ENCODE measurements at places on chromosomes 5 and 9.
A peak's percentile ranks its signal among the peaks of the same experiment; 100 is the strongest.

- no peak overlapping the region for H3K4me3 ChIP-seq
- no peaks in the 10 kb centered on the region for H3K36me3 ChIP-seq
- no peak for DNase-seq
- H3K4me1 ChIP-seq, result no peaks in the 10 kb centered on the region
- H3K27ac ChIP-seq, result no peak overlapping the region
Measured at GRCh38 chr9:16830806-16831205, 39.7 kb downstream of the BNC2 start.

- H3K36me3 ChIP-seq, result no peaks in the 10 kb centered on the region
- peaks cover 3% of the 10 kb centered on the region for H3K4me1 ChIP-seq
- no peak overlapping the region for H3K27ac ChIP-seq
- no peaks in the 10 kb centered on the region for H3K27me3 ChIP-seq
- H3K4me3 ChIP-seq, result no peak overlapping the region
- DNase-seq, result no peak
Measured at GRCh38 chr5:143985832-143986515, 174.0 kb downstream of the HMHB1 start.

DNA sequence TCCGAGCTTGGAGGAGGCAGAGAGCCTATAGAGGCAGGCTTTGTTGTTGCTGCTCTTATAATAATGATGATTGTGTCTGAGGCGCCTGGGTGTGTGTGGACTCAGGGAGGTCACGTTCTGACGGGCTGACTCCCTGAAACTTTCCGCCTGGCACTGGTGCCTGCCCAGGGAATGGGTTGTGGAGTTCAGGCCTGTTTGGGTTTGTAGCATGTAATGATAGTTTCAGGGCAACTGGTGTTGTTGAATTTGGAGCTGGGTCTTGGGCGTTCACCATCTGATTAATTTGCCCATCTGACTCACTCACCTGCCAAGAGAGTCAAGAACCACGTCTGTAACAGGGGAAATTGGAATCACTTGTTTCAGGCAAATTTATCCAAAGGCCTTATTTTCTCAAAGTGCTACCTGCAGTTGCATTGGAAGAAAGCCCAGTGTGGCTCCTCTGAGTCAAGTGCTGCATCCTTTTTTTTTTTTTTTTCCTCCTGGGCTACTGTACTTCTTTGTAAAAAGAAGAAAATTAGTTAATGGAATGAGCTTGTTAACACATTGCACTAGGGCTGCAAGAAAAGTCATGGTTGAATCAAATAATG lies 386.5 kb downstream of the GADD45G start:
- H3K36me3 ChIP-seq, result no peaks in the 10 kb centered on the region
- no peaks in the 10 kb centered on the region for H3K27me3 ChIP-seq
- no peak overlapping the region for H3K4me3 ChIP-seq
- no peak overlapping the region for H3K27ac ChIP-seq

GRCh38 chr5:163489055-163489744 lies 16.2 kb upstream of the MAT2B start:
- H3K4me1 ChIP-seq, result no peaks in the 10 kb centered on the region
- H3K27me3 ChIP-seq, result no peaks in the 10 kb centered on the region
- DNase-seq, result no peak
- no peaks in the 10 kb centered on the region for H3K36me3 ChIP-seq
- no peak overlapping the region for H3K4me3 ChIP-seq
- no peak overlapping the region for H3K27ac ChIP-seq

- no peaks in the 10 kb centered on the region for H3K27me3 ChIP-seq
- no peaks in the 10 kb centered on the region for H3K36me3 ChIP-seq
- DNase-seq, result no peak
- H3K4me1 ChIP-seq, result no peaks in the 10 kb centered on the region
- no peak within 1 kb of the TSS for H3K27ac ChIP-seq
- H3K4me3 ChIP-seq, result no peak within 1 kb of the TSS
Measured at GRCh38 chr5:160852049-160852448, at the start of gene ATP10B. Gene ATP10B, minus strand, starts transcription at chr5:160852211. Its CDS starts 164,137 bp downstream, at chr5:160688074.

GRCh38 chr5:22835686-22836085 lies 17.5 kb downstream of the CDH12 start:
- H3K36me3 ChIP-seq, result no peaks in the 10 kb centered on the region
- H3K27me3 ChIP-seq, result no peaks in the 10 kb centered on the region
- no peak overlapping the region for H3K27ac ChIP-seq
- no peaks in the 10 kb centered on the region for H3K4me1 ChIP-seq

GRCh38 chr9:137278721-137279711 lies 1.5 kb downstream of the TOR4A start:
- H3K36me3 ChIP-seq, result no peaks in the 10 kb centered on the region
- H3K4me1 ChIP-seq, result peaks cover 36% of the 10 kb centered on the region
- no peaks in the 10 kb centered on the region for H3K27me3 ChIP-seq
- peak; percentile 27 for DNase-seq

GRCh38 chr9:134024214-134024792 lies 978 bp upstream of the BRD3OS start:
- peaks cover 19% of the 10 kb centered on the region for H3K4me1 ChIP-seq
- no peak overlapping the region for H3K4me3 ChIP-seq
- H3K27ac ChIP-seq, result no peak overlapping the region
- DNase-seq, result no peak
- H3K27me3 ChIP-seq, result no peaks in the 10 kb centered on the region

DNA sequence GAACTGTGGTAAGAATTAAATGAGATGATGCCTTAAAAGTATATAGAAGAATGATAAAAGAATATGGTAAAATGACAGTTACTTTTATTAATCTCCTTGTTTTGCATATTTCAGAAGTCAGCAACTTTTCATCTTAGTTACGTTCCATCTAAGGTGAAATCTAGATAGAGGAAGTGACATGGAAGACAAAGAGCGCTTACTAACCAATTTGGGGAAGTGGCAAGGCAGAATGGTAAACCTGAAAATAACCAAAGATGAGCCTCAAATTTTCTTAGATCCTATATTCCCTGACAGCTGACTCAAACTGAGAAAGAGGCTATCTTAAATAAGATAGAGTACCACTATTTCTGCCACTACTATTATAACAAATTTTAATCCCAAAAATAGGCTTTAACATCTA lies 52.5 kb downstream of the FGF10 start:
- no peak overlapping the region for H3K27ac ChIP-seq
- H3K27me3 ChIP-seq, result no peaks in the 10 kb centered on the region
- no peaks in the 10 kb centered on the region for H3K36me3 ChIP-seq

DNA sequence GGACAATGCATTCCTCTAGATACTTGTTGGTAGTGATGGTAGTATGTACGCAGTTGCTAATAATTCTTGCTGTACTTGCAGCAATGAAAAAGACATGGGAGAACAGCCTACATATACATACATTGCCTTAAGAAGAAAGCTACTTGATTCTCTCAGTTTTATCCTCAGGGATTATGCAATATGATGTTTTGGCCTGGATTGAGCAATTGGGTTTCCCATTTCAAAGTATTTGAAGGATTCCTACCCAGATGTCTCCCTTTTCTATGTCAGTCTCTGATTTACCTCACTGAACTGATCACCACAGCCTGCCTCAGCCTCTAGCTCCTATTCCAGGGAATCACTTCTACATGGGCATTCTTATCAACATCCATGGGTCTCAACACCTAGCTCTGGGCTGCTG lies 210.1 kb upstream of the CDH10 start:
- H3K4me1 ChIP-seq, result no peaks in the 10 kb centered on the region
- DNase-seq, result no peak
- no peaks in the 10 kb centered on the region for H3K36me3 ChIP-seq
- no peaks in the 10 kb centered on the region for H3K27me3 ChIP-seq

- no peaks in the 10 kb centered on the region for H3K27me3 ChIP-seq
- no peak for DNase-seq
- H3K36me3 ChIP-seq, result no peaks in the 10 kb centered on the region
- no peak within 1 kb of the TSS for H3K27ac ChIP-seq
Measured at GRCh38 chr5:1882337-1883119, at the start of gene IRX4. Gene IRX4, minus strand, starts transcription at chr5:1882925. Its CDS starts 278 bp downstream, at chr5:1882647.

- no peaks in the 10 kb centered on the region for H3K4me1 ChIP-seq
- peaks cover 4% of the 10 kb centered on the region for H3K27me3 ChIP-seq
- DNase-seq, result no peak
- no peak overlapping the region for H3K4me3 ChIP-seq
- H3K36me3 ChIP-seq, result no peaks in the 10 kb centered on the region
- H3K27ac ChIP-seq, result no peak overlapping the region
Measured at GRCh38 chr5:91228188-91228587, 154.9 kb downstream of the ARRDC3 start.

GRCh38 chr9:93648181-93648580 lies 71.8 kb downstream of the PHF2 start:
- no peaks in the 10 kb centered on the region for H3K4me1 ChIP-seq
- H3K4me3 ChIP-seq, result no peak overlapping the region
- H3K27me3 ChIP-seq, result no peaks in the 10 kb centered on the region
- H3K27ac ChIP-seq, result no peak overlapping the region
- no peak for DNase-seq

DNA sequence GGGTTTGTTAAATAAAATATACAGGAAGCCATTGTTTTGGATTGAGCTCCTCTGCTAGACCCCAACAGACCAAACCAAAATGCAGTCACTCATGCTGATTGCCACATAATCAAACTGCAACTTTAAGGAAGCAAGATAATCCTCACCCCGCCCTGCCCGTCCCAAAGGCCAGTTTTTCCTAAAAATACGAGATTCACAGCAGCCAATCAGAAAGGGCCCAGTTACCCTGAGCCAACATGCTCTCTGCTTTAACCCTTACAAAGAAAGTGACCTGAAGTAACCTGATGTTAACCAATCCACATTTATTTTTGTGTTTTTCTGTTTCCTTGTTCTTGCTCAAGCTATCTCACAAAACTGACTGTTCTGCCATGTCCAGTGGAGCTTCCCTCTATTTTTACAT lies 21.5 kb upstream of the RNF20 start:
- DNase-seq, result no peak
- H3K4me1 ChIP-seq, result no peaks in the 10 kb centered on the region
- H3K27ac ChIP-seq, result no peak overlapping the region
- no peaks in the 10 kb centered on the region for H3K36me3 ChIP-seq
- H3K27me3 ChIP-seq, result peaks cover 7% of the 10 kb centered on the region

DNA sequence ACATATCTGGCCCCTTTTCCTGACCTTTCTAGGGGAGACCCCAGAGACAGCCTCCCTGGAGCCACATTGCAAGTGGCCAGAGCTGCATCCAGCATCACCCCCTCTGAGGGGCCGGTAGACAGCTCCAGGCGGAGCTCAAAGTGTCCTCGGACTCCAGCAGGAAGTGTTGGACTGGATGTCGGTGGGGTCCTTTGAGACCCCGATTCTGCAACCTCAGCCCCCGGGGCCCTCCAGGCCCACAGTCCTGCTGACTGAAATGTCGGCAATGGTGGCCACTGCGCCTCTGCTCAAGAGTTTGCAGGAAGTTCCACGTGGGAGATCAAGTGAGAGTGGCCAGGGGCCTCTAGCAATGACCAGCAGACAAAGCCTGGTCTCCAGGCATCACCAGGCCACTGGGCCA lies 115.9 kb upstream of the FOXD4L5 start:
- H3K27me3 ChIP-seq, result no peaks in the 10 kb centered on the region
- no peaks in the 10 kb centered on the region for H3K36me3 ChIP-seq
- no peak overlapping the region for H3K4me3 ChIP-seq
- DNase-seq, result no peak
- H3K27ac ChIP-seq, result no peak overlapping the region

DNA sequence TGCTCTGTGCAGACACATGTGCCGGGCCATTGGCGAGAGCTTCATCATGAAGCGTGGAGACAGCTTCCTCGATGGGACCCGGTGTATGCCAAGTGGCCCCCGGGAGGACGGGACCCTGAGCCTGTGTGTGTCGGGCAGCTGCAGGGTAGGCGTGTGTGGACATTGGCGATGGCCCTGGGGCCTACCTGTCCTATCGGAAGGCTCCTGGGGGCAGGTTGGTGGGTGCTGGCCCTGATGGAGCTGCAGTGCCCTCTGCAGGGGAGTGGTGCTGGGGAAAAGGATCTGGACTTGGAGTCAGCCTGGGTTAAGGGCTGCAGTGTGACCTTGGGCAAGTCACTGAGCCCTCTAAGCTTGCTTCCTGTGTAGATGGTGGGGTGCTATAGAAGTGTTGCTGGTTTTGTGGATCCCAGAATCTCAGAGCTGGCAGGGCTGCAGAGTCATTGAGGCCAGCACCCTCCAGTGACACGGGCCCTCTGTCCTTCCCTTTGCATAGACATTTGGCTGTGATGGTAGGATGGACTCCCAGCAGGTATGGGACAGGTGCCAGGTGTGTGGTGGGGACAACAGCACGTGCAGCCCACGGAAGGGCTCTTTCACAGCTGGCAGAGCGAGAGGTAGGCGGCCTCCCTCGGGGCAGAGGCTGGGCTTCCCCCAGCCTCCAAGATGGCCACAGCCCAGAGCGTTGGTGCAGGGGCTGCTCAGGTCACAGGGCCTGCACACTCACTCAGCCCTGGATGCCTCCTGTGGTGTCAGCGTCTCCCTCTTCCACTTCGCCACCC lies 15.8 kb downstream of the ADAMTS13 start:
- H3K4me3 ChIP-seq, result no peak overlapping the region
- H3K27ac ChIP-seq, result no peak overlapping the region
- no peak for DNase-seq
- peaks cover 17% of the 10 kb centered on the region for H3K4me1 ChIP-seq

GRCh38 chr5:78811866-78812265 lies 163.3 kb upstream of the LHFPL2 start:
- H3K27me3 ChIP-seq, result no peaks in the 10 kb centered on the region
- no peak overlapping the region for H3K27ac ChIP-seq

DNA sequence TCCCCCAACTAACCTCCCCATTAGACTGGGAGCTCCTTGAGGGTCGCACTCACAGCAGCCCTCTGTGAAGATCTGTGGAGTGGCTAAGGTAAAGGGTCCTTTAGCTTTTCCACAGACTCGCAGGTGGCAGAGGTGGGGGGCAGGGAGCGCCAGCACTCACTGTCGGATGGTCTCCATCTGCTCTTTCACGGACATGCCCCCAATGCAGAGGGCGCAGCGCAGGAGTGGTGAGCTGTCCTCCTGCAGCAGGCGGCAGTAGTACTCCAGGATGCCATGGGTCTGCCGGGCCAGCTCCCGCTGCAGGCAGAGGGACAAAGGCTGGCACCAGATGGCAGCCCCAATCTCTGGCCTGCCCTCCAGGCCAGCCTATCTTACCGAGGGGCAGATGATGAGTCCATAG lies 2.2 kb downstream of the DDX41 start:
- DNase-seq, result no peak
- H3K27ac ChIP-seq, result no peak overlapping the region
- H3K4me1 ChIP-seq, result peaks cover 27% of the 10 kb centered on the region
- H3K27me3 ChIP-seq, result no peaks in the 10 kb centered on the region

DNA sequence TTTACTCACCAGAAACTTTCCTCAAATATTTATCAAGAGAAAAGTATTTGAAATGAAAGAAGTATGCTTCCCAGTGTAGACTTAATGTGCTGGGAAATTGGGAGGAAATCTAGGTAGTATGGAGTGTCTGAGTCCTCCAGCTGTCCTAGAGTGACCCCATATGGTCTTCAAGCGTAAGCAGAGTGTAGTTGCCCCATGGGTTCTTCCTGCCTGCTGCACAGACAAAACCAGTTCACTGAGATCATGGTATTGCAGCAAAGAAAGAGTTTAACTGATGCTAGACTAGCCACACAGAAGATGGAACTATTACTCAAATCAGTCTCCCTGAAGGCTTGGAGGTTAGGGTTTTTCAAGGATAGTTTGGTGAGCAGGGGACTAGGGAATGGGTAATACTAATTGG lies 114.9 kb upstream of the PRLR start:
- H3K27ac ChIP-seq, result no peak overlapping the region
- H3K4me3 ChIP-seq, result no peak overlapping the region
- H3K4me1 ChIP-seq, result no peaks in the 10 kb centered on the region
- H3K36me3 ChIP-seq, result no peaks in the 10 kb centered on the region
- H3K27me3 ChIP-seq, result no peaks in the 10 kb centered on the region
